Ascending aorta (tissue), 2 donors: ENCODE measurements at places on chromosomes 1 and 21. TPM values are rescaled to one million over a fixed set of nuclear protein-coding genes. Genes with fewer than 3 reads are reported as not detected.

Gene UBL4B
- total RNA-seq, result not detected

DNA sequence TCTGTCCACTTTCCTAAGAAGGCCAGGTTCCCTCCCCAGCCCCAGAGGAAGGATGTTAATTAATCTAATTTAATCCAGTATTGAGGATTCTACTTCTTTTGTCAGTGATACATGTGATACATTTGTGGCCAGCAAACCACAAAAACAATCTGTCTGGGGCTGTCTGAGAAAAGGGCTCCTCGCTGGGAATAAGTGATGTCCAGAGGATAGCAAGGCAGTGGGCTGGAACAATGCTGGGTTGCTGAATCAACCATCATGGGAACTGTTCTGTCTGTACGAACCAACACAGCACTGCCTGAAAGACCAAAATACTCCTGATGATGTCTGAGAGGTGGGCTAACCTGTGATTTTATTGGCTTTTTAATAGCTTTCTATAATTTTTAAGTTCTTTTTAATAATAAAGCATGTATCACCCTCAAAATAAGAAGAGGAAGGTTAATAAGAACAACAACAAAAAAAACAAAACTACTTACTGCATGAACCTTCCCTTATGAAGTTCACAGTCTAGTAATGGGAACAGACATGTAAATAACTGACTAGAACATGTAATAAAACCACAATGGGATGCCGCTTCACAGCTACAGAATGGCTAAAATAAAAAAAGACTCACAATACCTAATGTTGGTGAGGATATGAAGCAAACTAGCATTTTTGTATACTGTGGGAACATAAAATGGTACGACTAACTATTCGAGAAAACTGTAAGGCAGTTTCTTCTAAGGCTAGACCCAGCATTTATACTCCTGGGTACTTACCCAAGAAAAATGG is 11.4 kb upstream of the ADAR start:
- no peaks in the 10 kb centered on the region for H3K4me1 ChIP-seq
- no peak overlapping the region for H3K4me3 ChIP-seq
- H3K36me3 ChIP-seq, result no peaks in the 10 kb centered on the region

Gene HES4
- 285 TPM for total RNA-seq

GRCh38 chr21:31530897-31531705 is 128.4 kb upstream of the SOD1 start:
- H3K27me3 ChIP-seq, result no peaks in the 10 kb centered on the region
- H3K27ac ChIP-seq, result no peak overlapping the region
- DNase-seq, result no peak
- H3K36me3 ChIP-seq, result no peaks in the 10 kb centered on the region

Gene RTCA
- 2.8 TPM for total RNA-seq

Gene LRRC38
- total RNA-seq, result not detected

Gene SLC27A3
- total RNA-seq, result 315 TPM

GRCh38 chr1:40161888-40162397 is 756 bp downstream of the RLF start:
- peaks cover 8% of the 10 kb centered on the region for H3K4me1 ChIP-seq
- no peak for DNase-seq
- H3K4me3 ChIP-seq, result peak overlapping the region; percentile 84
- H3K27me3 ChIP-seq, result no peaks in the 10 kb centered on the region
- H3K36me3 ChIP-seq, result no peaks in the 10 kb centered on the region
